ENCODE measurements at places on chromosomes 12 and 14.

DNA sequence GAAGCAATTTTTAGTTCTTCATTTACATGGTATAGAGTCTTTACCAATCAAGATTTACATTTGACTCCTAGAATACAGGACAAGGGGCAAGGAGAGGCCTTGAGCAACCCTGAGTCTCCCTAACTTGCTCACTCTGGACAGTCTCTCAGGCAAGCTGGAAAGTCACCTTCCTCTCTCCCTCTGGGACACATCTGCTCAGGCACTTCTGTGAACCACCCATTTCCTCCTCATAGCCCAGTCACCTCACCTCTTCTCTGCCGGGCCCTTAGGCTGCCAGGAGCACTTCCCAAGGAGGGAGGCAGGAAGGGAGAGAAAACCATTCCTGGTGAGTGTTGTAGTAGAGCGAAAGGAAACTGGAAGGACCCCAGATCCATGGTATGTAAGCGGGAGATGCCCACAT, 202.8 kb downstream of the TTC7B start:
- DNase-seq: no peak

DNA sequence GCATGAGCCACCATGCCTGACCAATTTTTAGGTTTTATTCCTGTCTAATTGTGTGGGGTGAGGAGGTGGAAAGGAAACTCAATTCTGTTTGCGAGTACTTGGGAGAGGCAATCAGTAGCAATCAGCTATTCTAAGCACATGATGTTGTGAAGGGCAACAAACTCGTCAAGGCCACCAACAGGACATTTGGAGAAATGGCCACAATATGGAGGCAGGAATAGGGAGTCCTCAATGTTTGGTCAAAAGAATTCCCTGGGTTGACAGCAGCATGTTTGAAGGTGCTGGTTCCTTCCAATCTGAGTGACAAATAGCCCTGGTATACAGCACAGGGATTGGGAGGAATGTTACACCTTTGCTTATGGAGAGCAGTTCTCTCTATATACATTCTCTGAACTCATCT, 32.7 kb upstream of the USP44 start:
- no peak for DNase-seq

DNA sequence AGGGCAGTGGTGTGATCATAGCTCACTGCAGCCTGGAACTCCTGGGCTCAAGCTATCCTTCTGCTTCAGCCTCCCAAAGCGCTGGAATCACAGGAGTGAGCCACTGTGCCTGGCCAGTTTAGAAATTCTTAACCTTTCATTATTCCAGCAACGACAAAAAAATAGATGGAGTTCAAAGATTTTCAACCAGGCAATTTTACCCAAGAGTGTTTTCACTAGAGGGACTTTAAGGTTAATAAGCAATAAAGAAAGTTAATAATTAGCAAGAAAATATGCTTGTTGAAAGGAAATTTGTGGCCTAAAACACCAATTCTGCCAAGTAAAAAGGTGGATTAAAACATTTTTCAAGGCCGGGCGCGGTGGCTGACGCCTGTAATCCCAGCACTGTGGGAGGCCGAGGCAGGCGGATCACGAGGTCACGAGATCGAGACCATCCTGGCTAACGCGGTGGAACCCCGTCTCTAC, 14.8 kb downstream of the CDKL1 start:
- no peak for DNase-seq

GRCh38 chr14:80629606-80630005, 311.9 kb downstream of the CEP128 start:
- no peak for DNase-seq
